T-helper 1 cell (primary cell): ENCODE measurements at places on chromosomes 6 and 20.

GRCh38 chr20:60817891-60818290, 434.2 kb upstream of the CDH4 start:
- DNase-seq = no peak

DNA sequence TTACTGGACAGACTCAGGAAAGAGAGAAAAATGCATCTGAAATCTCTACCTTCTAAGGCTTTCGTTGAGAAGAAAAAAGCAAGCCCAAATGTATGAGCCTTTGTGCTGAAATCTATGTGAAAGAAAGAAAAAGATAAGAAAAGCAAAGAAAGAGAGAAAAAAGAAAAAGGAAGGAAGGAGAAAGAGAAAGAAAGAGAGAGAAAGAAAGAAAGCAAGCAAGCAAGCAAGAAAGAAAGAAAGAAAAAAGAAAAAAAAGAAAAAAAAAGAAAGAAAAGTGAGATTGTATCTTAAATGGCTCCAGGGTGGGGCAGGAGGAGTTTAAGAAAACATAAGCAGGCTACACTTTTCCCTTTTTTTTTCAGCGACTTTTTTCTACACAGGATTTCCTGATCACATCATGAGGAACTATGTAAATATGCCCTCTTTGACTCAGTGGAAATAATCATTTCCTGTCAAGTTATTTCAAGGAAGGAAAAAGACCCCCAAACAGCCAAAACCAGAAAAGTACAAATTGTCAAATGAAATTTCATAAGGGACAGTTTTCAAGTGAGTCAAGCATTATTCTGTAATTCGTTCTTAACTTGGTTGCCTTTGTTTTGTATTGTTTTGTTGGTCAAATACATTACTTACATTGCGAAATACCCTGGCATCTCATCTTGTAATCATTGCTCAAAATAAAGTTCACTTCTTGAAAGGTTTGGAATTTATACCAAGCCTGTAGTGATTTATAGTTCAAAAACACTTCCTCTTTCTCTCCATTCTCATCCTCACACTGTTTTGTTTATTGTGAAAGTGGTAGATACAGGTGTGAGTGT, 79.5 kb upstream of the RNF217 start:
- DNase-seq = no peak

- no peak for DNase-seq
These were observed 8.5 kb downstream of the HLA-DMB start for GRCh38 chr6:32932132-32932868.

DNA sequence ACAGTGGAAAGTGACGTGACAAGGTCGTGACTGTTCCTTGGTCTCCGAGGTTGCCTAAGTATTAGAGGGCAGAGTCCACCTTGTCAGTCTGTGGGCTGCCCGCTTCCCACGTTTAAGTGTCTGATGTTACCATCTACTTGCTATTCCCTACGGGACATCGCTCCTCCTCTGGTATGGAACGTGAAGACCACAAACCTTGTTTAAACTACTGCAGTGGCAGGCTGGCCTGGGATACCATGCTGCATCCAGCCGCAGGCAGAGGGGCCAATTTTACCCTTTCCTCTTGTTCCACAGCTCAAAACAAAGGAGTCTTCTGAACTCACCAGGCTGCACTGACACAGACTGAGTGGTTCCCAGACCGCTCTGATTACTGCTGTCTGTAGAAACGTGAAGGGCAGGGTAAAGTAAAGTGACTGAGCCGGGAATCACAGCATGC, 275.9 kb downstream of the FOXC1 start:
- DNase-seq = no peak

DNA sequence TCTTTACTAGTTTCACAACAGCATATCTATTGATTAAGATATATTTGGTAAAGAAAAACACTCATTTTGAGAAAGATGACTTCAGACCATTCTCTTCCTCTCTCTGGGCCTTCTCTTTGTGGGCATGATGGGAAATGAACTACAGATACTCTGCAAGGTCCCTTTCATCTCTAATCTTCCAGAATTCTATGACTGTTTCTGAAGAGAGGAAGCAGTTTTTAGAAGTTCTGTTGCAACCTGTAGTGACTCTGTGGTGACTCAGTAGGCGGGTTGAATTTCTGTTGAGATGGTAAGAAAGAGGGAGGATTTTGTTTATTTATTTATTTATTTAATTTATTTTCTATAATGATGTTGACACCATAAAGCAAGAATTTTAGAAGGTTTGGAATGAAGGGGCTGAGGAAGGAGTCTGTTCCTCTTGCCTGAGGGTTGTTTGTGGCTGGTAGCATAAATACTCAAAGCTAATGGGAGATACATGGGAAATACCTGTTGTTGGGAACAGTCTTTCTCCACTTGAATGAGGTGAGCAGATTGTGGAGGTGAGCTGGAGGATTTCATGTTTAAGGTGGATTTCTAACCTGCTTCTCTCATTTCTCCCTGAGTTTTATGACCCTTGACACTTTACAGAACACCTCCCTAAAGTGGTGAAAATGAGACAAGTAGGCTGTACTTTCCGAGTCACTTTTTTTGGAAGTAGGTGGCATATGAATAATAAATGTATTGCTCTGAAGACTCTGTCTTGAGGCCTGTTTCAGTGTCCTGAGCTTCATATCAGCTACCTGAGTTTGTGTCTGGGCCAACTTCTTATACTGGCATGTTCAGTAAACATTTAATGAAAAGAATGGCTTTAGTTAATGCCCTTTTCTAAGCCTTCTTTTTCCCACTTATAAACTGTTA, 15.0 kb downstream of the ACSS2 start:
- DNase-seq = no peak

DNA sequence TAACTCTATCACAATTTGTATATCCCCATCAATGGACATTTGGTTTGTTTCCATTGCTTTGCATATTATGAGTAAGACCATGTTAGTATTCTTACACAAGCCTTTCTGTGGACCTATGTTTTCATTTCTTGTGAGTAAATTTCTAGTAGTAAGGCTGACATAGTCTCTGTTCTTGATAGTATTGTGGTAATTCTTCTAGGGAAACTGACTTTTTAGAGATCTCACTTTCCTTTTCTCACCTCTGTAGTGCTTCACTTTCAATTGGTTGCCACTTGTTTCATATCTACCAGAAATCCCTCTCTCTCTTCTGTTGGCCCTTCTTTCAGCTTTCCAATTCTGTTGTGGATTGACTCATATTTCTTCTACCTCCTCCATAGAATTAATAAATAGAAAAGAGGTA, 8.5 kb downstream of the ISM1 start:
- DNase-seq = no peak

- DNase-seq = no peak
These were observed 182.4 kb downstream of the DLL1 start for GRCh38 chr6:170108456-170108855.

GRCh38 chr6:148617530-148617929, 129.3 kb upstream of the UST start:
- no peak for DNase-seq

- no peak for DNase-seq
These were observed 149.7 kb upstream of the TMEM170B start for GRCh38 chr6:11387707-11388430.
